Esophagus muscularis mucosa (tissue), 4 donors: ENCODE measurements at places on chromosomes 1 and 21.

- peak; percentile 53 for DNase-seq
These were observed 10.5 kb upstream of the OR2W3 start for GRCh38 chr1:247884797-247885413.

- no peak for DNase-seq
These were observed 462.6 kb upstream of the RUNX1 start for GRCh38 chr21:35511696-35512162.

- DNase-seq: no peak
These were observed 2.5 kb downstream of the AGL start for GRCh38 chr1:99852648-99853047.

GRCh38 chr1:6367381-6368012, 26.1 kb downstream of the ACOT7 start:
- DNase-seq: no peak

GRCh38 chr1:230855886-230856285, 12.4 kb downstream of the C1orf198 start:
- DNase-seq: no peak

DNA sequence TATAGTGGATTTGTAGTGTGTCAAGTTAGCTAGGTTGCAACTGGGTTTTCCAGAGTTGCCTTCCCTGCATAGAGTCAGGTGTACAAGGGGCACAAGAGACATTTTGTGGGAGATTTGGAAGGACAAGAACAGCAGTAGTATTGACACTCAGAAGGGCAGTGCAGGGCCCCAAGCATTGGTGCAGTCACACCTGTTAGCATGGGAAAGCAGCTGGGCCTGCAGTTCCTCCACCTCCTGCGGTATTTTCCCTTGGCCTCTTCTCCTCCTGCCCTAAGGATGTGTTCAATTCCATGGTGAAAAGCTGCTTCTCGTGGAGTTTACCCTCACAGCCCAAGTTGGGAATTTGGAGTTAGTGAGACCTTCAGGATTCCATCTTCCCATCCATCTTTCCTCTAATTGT, 47.1 kb upstream of the TRABD2B start:
- no peak for DNase-seq

GRCh38 chr1:210272666-210273065, 40.1 kb downstream of the SERTAD4 start:
- DNase-seq: no peak

GRCh38 chr1:98949166-98949565, 55.5 kb downstream of the PLPPR5 start:
- no peak for DNase-seq

DNA sequence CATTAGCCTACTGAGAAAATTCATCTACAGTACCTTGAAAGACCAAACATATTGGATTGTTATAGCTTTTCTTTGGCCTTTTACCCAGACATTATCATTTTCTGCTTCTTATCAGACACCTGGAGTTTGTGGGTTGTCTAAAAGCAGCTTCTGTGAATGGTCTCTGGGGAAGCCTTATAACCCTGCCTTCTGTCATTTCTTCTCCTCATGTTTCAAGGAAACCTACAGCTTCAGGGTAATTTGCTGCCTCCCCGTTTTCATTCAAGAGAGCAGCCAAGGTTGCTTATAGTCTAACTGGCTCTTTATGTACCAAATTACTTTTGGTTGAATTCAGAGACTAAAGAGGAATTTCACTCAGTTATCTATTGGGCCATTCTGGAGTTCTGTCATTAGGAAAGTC, 288.3 kb upstream of the SGIP1 start:
- no peak for DNase-seq

DNA sequence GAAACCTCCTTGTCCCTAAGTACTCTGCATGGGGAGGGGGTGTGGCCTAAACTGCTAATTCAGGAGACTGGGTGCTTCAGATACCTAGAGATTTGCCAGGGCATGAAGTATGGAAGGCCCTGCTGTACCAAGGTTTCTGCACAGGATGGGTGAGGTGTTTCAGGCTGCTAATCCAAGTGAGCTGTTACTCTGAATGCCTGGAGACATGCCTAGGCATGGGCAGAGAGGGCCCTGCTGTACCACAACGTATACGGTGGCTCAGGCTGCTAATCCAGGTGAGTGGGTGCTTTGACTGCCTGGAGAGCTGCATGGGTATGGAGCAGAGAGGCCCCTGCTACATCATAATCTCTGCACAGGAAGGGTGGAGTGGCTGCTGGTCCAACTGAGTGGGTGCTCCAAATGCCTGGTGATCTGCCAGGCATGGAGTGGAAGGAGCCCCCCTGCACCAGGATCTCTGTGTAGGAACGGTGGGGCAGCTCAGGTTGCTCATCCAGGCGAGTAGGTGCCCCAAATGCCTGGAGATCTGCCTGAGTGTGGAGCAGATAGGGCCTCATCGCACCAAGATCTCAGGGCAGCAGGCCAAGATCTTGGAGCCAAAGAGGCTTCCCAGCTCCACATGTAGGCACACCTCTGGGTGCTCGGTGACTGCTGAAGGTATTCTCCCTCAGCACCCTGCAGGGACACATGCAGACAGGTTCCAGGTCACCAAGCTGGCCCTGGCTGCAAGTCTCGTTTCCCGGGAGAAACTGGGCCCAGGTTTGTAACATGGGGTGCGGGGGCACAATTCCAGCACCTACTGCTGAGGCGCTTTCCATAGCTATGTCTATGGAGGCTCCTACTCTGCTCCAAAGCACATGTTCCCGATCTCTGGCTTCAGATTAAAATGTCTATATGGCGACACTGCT, 252.5 kb upstream of the PLXNA2 start:
- DNase-seq: no peak

- DNase-seq: no peak
These were observed 19.8 kb upstream of the HSPG2 start for GRCh38 chr1:21956720-21957552.

GRCh38 chr1:214349781-214350180, 68.8 kb downstream of the SMYD2 start:
- DNase-seq: no peak

DNA sequence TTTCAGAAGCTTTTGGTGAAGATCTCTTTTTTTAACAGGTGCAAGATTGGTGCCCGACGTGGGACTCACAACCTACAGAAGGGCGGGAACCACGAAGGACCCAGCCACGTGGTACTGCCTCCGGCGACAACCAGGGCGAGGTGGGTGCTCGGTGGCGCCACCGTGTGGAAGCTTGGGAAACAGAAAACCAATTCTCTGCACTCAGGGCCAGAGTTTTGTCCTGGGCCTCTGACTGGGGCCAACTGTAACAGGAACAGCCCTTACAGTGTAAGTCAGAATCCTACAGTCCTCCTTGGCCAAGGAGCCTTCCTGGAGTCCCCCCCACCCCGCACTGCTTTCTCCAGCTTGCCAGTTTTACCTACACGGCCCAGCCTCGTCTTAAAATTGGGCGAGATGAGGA, 11.6 kb upstream of the S100A7A start:
- DNase-seq: peak; percentile 91

GRCh38 chr1:156434989-156435544, 65.5 kb downstream of the MEF2D start:
- no peak for DNase-seq

GRCh38 chr1:168419736-168420135, 124.1 kb downstream of the XCL2 start:
- no peak for DNase-seq

- DNase-seq: no peak
These were observed 1.7 kb upstream of the TRAPPC10 start for GRCh38 chr21:44010429-44010828.

- no peak for DNase-seq
These were observed 8.0 kb downstream of the RIIAD1 start for GRCh38 chr1:151729157-151729965.

DNA sequence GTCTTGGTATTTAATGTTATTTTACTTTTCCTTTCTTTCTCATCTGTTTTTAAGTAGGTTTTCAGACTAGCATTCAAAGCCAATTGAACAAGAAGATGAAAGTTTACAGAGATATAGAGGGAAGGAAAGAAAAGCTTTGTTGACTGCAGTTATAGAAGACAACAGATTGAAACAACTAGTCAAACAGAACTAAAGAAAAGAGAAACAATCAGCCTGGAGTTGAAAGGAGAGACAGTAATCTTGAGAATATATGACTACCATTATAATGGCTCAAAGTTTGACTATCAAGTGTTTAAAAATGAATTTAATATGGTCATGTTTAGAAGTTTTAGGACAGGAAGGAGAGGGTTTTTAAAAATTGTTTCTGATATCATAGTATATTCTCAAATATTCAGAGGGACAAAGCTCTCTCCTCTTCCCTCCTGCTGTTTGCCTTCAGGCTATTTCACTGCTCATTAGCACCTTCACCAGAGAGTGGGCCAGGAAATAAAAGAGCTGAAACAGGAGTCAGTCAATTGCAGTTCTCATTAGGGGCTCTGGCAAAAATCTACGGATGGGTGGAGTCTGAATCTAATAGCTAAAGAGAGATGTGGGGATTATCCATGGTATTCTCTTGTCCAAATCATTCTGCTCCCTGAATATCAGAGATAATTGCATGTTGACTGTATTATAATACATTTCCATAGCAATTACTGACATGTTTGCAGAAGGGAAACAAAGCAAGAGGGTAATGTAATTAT, 577.8 kb downstream of the BRINP3 start:
- no peak for DNase-seq

GRCh38 chr1:18998016-18998724, 41.7 kb upstream of the IFFO2 start:
- DNase-seq: no peak

- DNase-seq: no peak
These were observed 9.3 kb upstream of the PHGDH start for GRCh38 chr1:119702384-119702783.

DNA sequence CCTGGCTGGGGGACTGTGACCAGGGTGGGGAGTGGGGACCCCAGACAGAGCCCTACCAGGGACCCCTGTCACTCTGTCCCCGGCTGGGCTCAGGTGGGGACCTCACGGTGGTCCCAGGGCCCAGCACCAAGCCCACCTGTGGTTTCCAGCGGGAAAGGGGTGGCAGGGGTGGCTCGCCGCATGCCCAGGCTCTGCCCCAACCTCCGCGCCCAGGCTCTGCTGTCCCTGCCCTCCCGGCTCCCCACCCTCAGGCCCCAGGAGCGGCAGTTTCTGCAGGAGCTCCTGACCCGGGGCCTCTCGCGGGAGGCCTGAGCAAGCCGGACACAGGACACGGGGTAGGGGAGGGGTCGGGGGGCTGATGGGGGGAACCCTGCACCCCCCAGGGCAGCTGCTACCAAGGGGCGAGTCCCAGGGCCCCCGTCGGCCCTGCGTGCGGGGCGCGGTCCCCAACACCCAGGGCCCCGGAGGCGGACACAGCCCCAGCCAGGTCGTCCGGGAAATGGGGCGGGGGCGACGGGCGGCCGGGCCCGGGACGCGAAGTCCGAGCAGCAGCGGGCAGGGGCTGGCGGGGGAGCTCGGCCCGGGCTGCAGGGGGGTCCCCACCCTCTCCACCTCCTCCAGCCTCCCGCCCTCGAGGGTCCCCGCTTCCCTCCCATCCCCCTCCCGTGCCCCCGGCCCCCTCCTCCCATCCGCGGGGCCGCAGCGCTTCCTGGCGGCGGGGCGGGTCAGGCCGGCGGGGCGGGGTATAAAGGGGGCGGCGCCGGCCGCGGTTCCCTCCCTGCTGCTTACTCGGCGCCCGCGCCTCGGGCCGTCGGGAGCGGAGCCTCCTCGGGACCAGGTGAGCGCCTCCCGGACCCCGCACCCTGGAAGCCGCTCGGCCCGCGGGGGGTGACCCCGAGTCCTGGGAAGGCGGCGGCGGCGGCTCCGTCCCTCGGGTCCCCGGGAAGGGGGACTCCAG, at the start of gene COL6A2:
Gene COL6A2, plus strand, starts transcription at position 777 of the 958 bp plus-strand sequence.
- peak; percentile 92 for DNase-seq

DNA sequence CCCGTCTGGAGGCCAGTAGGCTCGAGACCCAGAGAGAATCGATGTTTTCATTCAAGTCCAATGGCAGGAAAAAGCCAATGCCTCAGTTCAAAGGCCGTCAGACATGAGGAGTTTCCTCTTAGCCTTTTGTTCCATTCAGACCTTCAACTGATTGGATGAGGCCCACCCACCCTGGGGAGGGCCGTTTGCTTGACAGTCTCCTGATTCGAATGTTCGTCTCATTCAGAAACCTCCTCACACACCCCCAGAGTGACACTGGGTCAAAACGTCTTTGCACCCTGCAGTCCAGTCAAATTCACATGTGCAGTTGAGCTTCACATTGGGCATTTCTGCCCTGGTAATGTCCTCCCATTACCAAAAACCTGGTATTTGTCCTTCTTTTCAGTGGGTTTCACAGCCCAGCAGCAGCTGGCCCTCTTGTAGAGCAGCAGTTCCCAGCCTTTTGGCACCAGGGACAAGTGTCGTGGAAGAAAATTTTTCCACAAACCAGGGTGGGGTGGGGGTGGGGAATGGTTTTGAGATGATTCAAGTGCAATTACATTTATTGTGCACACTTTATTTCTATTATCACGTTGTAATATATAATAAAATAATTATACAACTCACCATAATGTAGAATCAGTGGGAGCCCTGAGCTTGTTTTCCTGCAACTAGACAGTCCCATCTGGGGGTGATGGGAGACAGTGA, 40.1 kb downstream of the RSPH1 start:
- no peak for DNase-seq

- no peak for DNase-seq
These were observed 20.5 kb downstream of the PRDM15 start for GRCh38 chr21:41858466-41859296.

- DNase-seq: no peak
These were observed 5.1 kb upstream of the TMEM51 start for GRCh38 chr1:15148475-15148874.

DNA sequence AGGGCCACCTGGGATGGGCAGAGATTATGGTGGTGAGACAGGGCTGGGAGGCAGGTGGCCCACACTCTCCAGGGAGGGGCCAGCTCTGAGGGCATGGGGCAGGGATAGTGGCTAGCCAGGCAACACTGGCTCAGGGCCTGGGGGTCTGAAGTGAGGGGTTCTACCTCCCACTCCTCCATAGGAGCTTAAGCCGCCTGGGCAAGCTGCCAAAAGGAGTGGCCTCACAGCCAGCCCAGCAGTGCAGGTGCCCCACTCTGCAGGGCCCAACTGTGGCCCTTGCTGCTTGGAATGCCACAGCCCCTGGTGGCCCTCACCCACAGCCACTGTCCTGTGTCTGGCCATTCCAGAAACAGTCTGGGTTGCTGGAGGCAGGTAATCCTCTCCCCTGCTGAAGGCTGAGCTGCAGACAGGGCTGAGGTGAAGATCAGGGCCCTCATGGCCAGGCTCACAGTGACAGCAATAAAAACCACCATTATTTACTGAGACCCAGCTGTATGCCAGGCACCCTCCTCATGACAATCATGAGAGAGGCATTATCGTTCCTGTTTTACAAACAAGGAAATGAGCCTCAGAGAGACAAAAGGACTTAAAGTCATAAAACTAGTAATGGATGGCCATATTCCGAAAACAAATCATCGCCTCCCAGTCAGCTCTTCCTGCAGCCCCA, 31.0 kb downstream of the KIF21B start:
- no peak for DNase-seq

DNA sequence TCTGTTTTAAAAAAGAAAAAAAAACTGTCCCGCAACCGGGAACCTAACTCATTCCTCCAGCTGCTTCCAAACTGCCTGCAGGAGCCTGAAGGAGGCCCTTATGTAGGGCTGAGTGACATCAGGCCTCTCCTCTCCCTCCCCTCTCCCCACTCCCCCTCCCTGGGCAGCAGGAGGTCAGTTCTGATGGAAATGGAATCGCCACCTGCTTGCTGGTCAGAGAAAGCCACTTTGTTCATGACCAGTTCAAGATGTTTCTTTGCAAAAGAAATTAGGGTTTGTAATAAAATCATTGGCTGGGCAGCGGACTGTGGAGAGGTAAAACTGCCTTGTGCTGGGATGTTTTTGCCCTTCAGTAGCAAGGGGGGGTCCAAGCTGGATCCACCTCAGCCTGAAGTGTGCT, at the start of gene MAP1LC3C:
Gene MAP1LC3C, minus strand, starts transcription at position 73 of the 400 bp plus-strand sequence. CDS start 90 bp downstream, outside the sequence.
- DNase-seq: no peak
